ENCODE measurements at places on chromosomes 11 and 22. TPM values are rescaled to one million over a fixed set of nuclear protein-coding genes. Genes with fewer than 3 reads are reported as not detected.

Gene TMA7B
- total RNA-seq, result 0.12 TPM

Gene SYT7
- total RNA-seq, result 7.2 TPM

Gene OR5B3
- not detected for total RNA-seq

Gene CABP4
- 0.58 TPM for total RNA-seq

Gene C11orf16
- 0.47 TPM for total RNA-seq

Gene TMPRSS5
- 1.5 TPM for total RNA-seq

Gene APIP
- 18.5 TPM for total RNA-seq

Gene LDLRAD3
- 23.9 TPM for total RNA-seq

Gene DAGLA
- 3.6 TPM for total RNA-seq

Gene MUC5B
- total RNA-seq, result 0.12 TPM

Gene ANKRD13D
- total RNA-seq, result 52.0 TPM

Gene IGLL1
- 3.7 TPM for total RNA-seq

Gene KCNJ1
- total RNA-seq, result 120 TPM

Gene CD82
- 32.6 TPM for total RNA-seq

Gene P2RX6
- total RNA-seq, result 2.3 TPM

Gene INPP5J
- total RNA-seq, result 5.0 TPM

Gene ZC3H7B
- total RNA-seq, result 68.1 TPM

Gene TXNRD2
- total RNA-seq, result 21.5 TPM

Gene FAM180B
- total RNA-seq, result 0.70 TPM

Gene NAV2
- total RNA-seq, result 43.0 TPM

Gene CCDC34
- total RNA-seq, result 5.9 TPM

Gene LTBP3
- total RNA-seq, result 151 TPM

Gene NARS2
- 26.0 TPM for total RNA-seq

Gene GAB4
- total RNA-seq, result not detected

Gene APOBEC3B
- 2.6 TPM for total RNA-seq

Gene HBD
- 1.3 TPM for total RNA-seq

Gene CD3G
- 0.47 TPM for total RNA-seq

Gene CCDC73
- 0.06 TPM for total RNA-seq

Gene RBMXL2
- total RNA-seq, result 0.64 TPM

Gene LUZP2
- total RNA-seq, result 1.5 TPM

Gene ARHGEF17
- 102 TPM for total RNA-seq

Gene LRP4
- 25.2 TPM for total RNA-seq

Measured in metanephros (tissue), 2 donors.